Bronchial smooth muscle cell (primary cell): ENCODE measurements at places on chromosomes 5 and 9. TPM values are rescaled to one million over a fixed set of nuclear protein-coding genes. Genes with fewer than 3 reads are reported as not detected.

The SUSD3 gene
- total RNA-seq: 0.32 and 0.94 TPM in 2 replicates

The RASGRF2 gene
- 6.1 and 12.0 TPM in 2 replicates for total RNA-seq

The IRX1 gene
- 0.09 TPM in 1 of 2 replicates, not detected in the other for total RNA-seq

The CDKN2B-AS1 gene
- total RNA-seq: 5.6 and 7.7 TPM in 2 replicates

The PAXX gene
- 5.8 and 8.5 TPM in 2 replicates for total RNA-seq

The PCDHGA8 gene
- total RNA-seq: 3.5 and 4.4 TPM in 2 replicates

The SAPCD2 gene
- 0.26 and 0.47 TPM in 2 replicates for total RNA-seq
